ENCODE measurements at places on chromosomes 3 and 15.

DNA sequence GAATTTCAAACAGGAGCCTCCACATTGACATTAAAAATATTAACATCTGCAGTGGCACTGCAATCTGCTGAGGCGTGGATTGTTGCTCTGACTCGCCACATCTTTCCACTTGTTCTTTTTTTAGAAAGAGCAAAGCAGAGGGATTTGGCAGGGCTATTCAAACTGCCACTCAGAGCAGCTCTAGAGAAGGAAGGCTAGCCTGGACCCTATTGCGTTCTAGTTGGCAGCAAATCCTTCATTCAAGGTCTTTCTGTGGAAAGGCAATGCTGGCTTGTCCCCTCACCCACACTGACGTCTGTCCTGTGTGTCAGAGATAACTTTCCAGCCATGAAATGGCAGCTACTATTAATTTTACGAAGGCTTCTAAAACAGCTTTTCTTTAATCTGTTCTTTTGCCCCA, 483.2 kb upstream of the SGO1 start:
- DNase-seq, result no peak

DNA sequence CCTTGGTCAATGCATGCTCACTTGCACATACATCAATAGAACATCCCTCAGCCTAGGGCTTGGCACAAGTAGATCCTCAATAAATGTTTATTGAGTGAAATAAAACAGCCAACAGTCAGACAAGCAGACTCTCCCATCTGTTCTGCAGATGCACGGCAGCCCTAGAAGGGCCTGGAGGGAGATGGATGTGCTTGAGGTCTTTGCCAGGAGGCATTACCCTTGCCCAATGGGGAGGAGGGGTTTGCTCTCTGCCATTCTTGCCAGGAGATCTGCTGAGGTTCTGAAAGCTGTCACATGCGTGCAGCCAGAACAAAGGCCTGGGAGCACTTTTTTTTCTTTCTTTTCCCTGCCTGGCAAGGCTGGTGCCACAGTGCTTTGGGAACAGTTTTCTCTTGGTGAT, 349.3 kb upstream of the THRB start:
- no peak for DNase-seq

- no peak for DNase-seq
These were observed 6.8 kb downstream of the VPS18 start for GRCh38 chr15:40901053-40901443.

DNA sequence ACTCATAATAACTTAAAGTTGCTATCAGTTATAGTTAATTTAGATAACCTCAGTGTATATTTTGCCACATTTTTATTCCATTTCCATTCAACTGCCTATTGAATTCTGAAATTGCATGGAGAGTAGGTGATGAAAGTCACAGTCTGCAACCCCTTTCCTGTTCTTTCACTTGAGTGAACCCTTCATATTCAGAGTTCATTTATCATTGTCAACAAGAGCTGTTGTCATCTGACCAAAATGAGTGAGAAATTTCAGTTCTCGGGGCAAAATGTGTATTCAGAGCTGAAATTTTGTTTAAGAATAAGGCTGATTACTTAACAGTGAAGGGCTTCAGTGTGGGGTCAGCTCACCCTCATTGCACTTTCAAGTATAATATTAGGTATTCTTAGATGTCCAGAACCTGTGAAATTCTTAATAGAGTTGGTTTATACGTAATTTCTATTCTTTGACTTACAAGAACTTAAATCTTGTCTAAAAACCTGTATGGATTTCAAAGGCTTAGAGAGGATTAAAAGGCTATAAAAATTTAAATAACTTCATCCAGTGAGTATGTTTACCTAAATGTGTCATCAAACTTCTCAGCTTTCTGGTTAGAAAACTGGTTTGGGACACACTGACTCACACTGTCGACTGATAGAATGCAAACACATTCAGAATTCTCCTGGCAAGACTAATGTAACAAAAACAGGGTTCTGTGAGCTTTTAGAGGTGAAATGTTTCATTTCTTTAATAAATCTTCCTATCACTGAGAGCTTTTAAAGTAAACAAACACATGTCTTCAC, 92.2 kb downstream of the CMSS1 start:
- DNase-seq, result no peak

GRCh38 chr3:162161595-162161994, 665.0 kb downstream of the OTOL1 start:
- no peak for DNase-seq

- DNase-seq, result no peak
These were observed 43.2 kb upstream of the PIK3R4 start for GRCh38 chr3:130789782-130790322.

DNA sequence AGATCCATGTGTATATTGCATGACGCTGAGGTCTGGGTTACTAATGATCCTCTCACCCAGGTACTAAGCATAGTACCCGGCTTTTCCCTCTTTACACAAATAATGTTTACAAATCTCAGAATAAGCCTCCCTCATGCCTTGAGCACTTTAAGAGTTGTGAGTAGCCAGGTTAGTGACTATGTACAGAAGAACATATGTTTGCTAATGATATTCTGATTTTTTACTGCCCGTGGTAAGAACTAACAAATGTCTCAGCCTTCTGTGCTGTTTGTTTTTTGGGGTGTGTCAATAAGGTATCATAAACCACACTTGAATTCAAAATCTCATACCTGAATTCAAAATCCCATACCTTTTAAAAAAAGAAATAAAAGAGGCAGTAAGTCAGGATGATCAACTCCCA, 59.5 kb downstream of the ABCC5 start:
- no peak for DNase-seq

DNA sequence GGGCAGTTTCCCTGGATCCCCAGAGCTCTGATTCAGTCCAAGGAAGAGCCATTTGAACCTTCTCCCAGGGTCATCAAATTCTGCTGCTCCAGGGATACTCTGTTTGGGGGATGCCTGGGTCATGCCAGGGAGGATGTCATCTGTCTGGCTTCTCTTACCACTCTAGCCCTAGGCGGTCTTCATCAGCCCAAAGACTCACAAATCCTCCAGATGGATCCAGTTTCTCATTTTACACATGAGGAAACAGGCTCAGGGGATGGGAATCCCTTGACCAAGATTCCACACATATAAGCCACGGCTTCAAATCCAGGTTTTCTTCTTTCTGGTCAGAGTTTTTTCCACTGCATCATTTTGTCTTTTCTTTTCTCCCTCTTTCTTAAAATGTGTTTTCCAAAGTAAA, 36.7 kb downstream of the SLC28A1 start:
- no peak for DNase-seq

All from activated T-helper 1 cell treated with anti-CD3 and anti-CD28 coated beads, Interleukin-2, amount 50 U/mL, for 16 hours (primary cell).